ENCODE measurements at places on chromosomes 2 and 18.

DNA sequence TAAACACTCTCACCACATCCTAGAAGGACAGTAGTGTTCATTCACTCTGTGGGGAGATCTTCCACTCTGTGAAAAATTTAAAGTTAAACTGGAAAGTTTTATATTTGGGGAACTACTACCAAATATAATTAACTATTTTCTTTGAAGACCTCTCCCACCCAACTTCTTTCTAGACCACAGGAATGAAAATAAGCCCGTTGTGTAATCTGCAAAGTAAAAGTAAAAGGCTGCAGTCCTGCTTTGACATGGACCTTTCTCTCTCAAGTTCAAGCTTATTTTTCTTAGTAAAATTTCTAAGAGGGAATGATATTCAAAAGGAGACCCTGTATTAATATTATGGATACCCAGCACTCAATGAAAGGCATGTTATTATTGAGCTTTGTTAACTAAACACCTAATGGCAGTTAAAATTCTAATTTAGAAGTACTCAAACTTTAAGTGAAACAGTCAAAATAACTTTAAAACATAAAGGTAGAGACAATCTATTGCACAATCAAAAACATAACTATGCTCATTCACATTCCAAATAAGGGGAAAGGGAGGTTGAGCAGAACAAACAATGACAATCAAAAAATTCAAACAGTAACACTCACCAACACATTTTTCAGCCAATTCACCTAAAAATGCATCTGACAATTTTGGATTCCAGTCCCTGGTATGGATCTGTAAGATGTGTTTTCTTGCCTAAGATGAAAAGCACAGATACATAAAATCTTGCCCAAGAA lies 98.5 kb downstream of the ATAD2B start:
- no peak for DNase-seq

DNA sequence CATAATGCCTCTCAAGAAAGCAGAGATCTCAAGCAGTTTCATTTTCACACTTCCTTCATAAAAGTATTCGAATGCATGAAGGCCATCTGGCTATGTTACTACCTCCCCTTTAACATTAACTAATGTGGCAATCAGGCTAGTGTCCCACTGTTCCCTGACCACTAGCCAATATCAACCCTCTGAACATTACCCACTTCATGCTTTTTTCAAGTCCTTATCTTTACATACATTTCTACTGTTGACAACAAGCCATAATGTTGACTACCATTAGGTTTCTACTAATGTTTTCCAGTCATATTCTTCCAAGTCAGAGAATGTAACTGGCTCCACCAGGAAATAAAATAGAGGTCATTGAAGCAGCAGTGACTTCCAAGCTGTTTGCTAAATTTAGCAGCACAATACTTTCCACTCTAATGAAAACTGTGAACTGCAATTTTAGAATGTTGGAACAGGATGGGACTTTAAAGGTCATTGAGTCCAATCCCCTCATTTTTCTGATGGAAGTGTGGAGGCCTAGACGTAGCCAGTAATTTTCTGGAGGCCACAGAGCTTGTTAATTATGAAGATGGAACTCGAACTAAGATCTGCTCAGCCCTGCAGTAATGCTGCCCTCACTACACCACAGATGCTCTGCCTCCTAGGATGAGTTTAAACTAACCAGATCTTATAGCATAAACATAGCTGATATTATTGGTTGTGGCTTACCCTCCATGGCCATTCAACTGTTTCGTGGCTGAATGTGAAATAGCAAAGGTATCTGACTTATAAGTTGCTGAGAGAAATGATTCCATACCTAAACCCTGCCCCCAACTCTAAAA lies 630 bp upstream of the PPP1R1C start:
- no peak for DNase-seq

GRCh38 chr2:186256540-186256939 lies 229.5 kb upstream of the ZC3H15 start:
- no peak for DNase-seq

- no peak for DNase-seq
Observed at GRCh38 chr2:232216028-232216427, 162.5 kb upstream of the ALPP start.

DNA sequence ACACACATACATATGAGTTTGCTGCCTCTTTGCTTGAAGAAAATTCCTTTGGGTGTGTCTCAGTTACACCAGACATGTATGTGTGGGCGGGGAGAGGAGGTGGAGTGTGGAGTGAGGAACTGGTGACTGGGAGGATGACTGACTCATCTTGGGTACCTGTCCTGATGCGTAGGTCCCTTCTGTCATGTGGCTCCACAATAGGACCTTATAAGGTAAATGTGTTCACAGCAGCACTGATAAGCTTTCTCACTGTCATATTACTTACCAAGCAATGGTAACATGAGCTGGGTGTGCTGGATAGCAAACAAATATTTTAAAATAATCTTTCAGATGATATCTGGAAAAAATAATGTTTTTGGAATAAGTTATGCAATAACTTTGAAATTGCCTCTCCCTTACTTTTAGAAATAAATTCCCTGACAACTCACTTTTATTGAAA lies 45.1 kb downstream of the SLC9A2 start:
- peak; percentile 82 for DNase-seq

- DNase-seq: no peak
Observed at GRCh38 chr2:48282161-48282680, 247.7 kb upstream of the STON1 start.

All from activated naive CD4-positive, alpha-beta T cell treated with anti-CD3 and anti-CD28 coated beads for 36 hours (primary cell).